ENCODE measurements at places on chromosomes 3 and 15.

DNA sequence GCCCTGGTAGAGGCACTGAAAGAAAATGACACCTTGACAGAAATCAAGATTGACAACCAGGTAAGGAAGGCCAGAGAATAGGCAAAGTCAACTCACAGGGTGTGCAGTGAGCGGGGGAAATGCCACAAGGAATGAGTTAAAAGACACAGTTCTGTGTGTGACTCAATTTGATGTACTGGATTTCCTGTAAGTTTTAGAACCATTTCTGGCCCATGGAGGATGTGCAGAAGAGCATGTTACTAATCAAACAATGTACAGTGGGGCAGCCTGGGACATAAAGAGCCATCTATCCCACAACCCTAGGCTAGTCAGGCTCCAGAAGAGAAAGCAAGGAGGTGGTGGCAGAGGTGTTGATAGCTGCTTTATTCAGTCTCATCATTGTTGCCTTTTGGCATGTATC lies 31.2 kb upstream of the TMOD3 start:
- DNase-seq, result no peak

GRCh38 chr3:179860275-179861107 lies 176.2 kb downstream of the PEX5L start:
- DNase-seq, result no peak

- DNase-seq, result no peak
Measured at GRCh38 chr3:60810881-60811280, 440.4 kb downstream of the FHIT start.

DNA sequence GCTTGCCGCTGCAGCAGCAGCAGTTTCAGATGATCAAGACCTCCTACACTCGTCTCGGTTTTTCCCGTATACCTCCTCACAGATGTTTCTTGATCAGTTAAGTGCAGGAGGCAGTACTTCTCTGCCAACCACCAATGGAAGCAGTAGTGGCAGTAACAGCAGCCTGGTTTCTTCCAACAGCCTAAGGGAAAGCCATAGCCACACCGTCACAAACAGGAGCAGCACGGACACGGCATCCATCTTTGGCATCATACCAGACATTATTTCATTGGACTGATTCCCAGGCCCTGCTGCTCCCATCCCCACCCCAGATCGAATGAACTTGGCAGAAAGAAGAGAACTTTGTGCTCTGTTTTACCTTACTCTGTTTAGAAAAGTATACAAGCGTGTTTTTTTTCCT lies 17.6 kb downstream of the CALML4 start:
- DNase-seq, result no peak

DNA sequence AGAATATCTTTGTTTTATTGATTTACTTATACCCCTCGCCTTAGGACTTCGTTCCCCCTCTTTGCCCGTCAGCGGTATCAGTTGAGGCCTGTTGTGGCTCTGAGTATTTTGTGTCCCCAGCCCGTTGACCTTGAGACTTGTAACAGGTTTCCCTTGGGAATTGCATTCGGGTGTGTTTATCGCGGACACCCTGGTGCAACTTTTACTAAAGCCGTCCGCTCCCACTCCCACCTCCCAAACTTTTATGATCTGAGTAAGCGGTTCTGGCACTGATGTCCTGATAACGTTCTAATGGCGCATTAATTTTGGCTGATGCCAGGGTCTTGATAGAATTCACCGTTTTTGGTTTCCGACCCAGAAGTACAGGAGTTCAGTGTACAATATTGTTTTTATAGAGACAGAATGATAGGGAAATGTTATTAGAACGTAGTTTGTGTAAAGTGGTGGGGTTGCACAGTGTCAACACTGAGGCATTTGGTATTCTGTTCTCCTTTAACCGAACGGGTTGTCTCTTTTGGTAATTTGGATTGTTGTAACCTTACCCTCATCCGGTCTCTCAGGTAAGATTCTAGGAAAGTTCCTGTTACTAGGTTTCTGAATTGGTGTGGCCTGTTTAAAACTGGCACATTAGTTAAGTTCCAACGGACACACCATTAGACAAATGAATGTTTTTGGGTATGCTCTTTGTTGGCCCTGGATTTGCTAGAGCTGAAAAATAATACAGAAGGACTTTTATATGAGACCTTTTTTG lies 47.8 kb downstream of the OIP5 start:
- DNase-seq, result peak; percentile 1

- DNase-seq, result no peak
Measured at GRCh38 chr3:120432150-120432860, 18.5 kb downstream of the FSTL1 start.

DNA sequence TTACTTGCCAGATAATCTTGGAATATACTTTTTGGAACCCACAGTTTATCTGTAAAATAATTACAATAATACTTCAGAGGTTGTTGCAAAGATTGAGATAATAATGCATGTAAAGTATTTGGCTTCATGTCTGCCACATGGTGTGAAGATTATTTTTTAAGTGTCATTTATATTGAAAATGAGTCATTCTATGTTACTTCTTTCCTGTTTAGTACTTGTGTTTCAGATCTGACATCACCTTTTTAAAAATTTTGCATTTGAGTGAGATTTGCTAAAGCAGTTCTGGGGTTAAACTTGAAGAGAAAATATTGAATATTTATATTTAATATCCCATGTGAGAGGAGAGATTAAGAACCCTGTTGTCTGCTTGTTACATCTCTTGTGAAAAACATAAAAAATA lies 31.2 kb downstream of the IQGAP1 start:
- no peak for DNase-seq

GRCh38 chr3:185448107-185448506 lies 50.7 kb downstream of the TMEM41A start:
- DNase-seq, result no peak

DNA sequence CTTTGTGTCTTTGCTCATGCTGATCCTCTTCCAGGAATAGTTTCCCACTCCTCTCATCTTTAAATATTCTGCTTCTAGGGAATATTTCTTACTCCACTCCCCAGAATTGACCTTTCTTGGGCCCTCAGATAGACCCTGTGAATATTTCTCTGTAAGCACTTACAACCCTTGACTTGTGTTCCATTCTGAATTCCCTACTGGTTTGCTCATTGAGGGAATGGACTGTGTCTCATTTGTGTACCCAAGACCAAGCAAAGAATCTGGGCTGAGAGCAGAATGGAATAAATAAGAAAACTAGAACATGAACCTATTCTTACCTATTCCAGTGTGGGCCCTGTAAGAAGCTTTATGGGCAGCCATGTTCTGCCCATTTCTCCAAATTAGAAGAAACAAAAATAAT lies 72.7 kb upstream of the TSPAN3 start:
- no peak for DNase-seq

GRCh38 chr3:194767446-194768207 lies 81.9 kb downstream of the FAM43A start:
- DNase-seq, result no peak

GRCh38 chr3:99678896-99679295 lies 40.5 kb downstream of the COL8A1 start:
- DNase-seq, result no peak
